ENCODE measurements at places on chromosomes 4 and X. TPM values are rescaled to one million over a fixed set of nuclear protein-coding genes. Genes with fewer than 3 reads are reported as not detected.

The CT45A5 gene
- total RNA-seq: not detected

The EMCN gene
- not detected for total RNA-seq

The GUCY1A1 gene
- total RNA-seq: 1.9 TPM

The RPL9 gene
- total RNA-seq: 1,902 TPM

The GRK4 gene
- 2.8 TPM for total RNA-seq

The ASB5 gene
- not detected for total RNA-seq

The CAPN6 gene
- total RNA-seq: not detected

The IDH3G gene
- total RNA-seq: 64.4 TPM

The TMEM35A gene
- not detected for total RNA-seq

The CTAG1B gene
- total RNA-seq: not detected

DNA sequence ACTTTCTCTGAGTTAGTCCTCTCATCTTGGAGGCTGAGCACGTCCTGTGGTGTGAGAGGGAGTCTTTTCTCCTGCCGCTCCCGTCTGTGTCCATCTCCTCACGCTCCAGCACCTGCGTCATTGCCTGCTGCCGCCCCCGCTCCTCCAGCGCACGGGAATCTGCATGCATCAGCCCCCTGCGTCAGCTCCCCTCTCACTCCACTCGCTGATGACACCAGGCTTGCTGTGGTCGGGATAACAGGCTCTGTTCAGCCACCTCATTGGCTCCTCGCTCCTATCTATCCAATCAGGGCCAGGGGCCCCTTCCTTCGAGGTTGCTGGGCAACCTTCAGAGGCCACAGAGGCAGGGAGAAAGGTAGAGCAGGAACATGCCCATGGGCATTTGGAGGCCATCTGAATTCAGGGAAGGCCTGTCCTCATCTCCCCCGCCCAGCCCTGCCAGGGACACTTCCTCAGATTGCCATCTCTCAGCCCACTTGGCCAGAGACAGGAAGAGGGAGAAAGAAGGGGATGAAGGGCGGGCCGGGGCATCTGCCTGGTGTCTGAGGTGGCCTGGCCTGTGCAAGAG, 9.3 kb downstream of the ZNF185 start:
- DNase-seq: no peak

- no peak for DNase-seq
Measured at GRCh38 chr4:3725936-3726870, 40.0 kb upstream of the ADRA2C start.

GRCh38 chrX:13661735-13662288, 8.9 kb downstream of the TCEANC start:
- DNase-seq: no peak

- no peak for DNase-seq
Measured at GRCh38 chrX:138001226-138001625, 435.3 kb downstream of the ZIC3 start.

- peak; percentile 17 for DNase-seq
Measured at GRCh38 chr4:78613522-78614321, 62.2 kb downstream of the ANXA3 start.

- DNase-seq: no peak
Measured at GRCh38 chrX:151929126-151929525, 16.4 kb downstream of the MAGEA4 start.

GRCh38 chr4:183223053-183223452, 97.0 kb downstream of the CLDN22 start:
- DNase-seq: no peak

GRCh38 chr4:76736414-76736813, 161.5 kb downstream of the SOWAHB start:
- DNase-seq: no peak

GRCh38 chrX:6169407-6169806, 59.3 kb downstream of the NLGN4X start:
- DNase-seq: no peak

DNA sequence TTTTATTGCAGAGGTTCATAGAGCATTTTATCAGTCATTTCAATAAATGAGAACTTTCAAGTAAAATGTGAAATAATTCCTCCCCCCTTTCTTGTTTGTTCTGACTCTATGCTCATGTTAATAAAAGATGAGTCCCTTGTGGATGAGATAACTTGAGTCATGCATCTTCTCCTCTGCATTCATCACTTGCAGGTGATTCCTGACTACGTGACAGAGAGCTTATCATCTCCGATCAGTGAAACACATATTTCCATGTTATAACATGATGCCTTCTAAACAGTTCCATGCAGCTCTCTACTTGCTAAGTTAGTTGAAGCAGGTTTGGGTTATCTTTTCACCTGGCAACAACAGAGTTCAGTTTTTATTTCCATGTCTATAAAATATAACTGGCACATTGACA, 160.1 kb upstream of the ANKRD50 start:
- no peak for DNase-seq

DNA sequence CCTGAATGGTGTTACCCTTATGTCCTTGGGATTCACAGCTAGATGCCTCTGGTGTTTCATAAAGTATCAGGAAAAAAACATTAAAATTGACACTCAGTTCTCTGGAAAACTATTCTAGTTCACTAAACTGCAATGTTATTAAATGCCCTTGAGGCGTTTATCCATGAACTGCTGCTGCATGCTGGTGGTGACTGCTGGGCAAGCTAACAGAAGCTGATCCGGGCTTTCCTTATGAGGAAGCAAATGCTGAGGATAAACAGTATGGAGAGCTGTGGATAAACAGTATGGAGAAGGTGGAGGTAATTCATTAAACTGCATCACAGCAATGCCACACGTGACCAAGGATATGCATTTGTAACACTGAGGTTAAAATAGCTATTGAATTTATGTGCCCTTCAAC, 227.0 kb downstream of the NR3C2 start:
- no peak for DNase-seq

- DNase-seq: no peak
Measured at GRCh38 chrX:140701480-140701879, 8.1 kb upstream of the LINC00632 start.

GRCh38 chrX:132033166-132033565, 10.1 kb downstream of the STK26 start:
- no peak for DNase-seq

- no peak for DNase-seq
Measured at GRCh38 chr4:94214703-94215319, 7.1 kb downstream of the SMARCAD1 start.

GRCh38 chrX:21757960-21758359, at the start of gene SMPX:
Gene SMPX (minus strand): TSS chrX:21758116. CDS start chrX:21754290, 3,826 bp downstream.
- DNase-seq: no peak

- DNase-seq: no peak
Measured at GRCh38 chrX:150768132-150768485, 74.9 kb downstream of the MTMR1 start.

DNA sequence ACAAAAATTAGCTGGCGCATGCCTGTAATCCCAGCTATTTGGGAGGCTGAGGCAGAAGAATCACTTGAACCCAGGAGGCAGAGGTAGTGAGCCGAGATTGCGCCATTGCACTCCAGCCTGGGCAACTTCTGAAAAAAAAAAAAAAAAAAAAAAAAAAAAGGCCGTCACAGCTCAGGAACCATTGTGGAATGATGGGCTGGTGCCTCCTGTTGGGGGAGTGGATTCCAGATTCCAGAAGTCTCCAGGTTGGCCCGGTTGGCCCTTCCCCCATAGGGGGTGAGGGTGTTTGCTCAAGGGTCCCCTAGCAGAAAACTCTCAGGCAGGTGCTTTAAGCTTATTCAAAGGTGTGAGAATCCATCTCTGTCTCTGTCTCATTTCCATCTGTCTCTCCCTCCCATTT, 11.5 kb downstream of the SH3TC1 start:
- no peak for DNase-seq

DNA sequence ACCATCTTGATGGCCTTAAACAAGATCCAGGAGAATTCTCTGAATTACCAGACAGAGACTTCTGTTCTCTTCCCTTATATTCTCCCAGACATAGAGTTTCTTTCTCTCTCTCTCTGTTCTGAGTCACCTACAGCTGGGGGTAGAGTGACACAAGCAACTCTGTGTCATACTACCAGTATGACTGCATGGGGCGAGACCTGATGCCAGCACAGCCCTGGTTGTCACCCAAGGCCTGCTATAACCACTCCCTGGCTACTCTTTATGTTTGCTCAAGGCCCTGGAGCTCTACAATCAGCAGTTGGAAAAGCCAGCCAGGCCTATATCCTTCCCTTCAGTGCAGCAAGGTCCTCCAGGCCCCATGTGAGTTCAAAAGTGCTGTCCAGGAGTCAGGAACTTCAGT, 114.2 kb upstream of the TENT5D start:
- DNase-seq: no peak

DNA sequence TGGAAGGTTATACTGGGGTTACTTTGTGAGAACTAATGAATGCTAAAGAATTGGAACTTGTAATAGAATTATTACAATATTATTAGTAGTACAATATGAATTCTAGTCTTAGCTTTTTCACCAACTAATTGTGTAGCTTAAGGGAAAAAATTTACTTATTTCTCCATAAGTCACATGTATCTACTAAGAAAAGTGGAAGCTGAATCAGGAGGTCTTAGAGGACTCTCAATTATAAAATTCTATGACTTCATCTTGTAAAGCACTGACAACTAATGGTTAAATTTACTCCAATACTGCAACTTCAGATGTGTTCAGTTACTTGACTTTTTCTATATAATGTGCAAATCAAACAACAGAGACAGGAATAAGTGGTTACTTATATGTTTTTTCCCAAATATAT, 899 bp upstream of the TMPRSS11D start:
- no peak for DNase-seq

DNA sequence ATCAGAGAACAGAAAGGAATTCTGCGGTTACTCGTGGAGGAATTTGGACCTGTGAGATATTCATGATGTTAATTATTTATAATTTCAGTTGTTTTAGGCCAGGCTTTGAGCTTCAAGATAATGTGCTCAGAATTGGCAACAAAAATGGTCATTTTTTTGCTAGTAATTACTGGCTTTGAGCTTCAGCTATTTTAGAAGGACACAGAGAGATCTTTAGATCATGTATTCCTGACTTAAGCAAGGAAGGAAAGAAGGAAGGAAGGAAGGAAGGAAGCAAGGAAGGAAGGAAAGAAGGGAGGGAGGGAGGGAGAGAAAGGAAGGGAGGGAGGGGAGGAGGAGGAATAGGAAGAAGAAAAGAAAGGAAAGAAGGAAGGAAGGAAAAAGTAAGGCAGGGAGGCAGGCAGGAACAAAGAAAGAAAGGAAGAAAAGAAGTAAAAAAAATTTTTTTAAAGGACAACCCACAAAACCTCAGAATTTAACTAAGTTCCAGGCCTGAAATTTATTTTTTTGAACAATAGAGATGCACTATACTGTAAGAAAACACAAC, 277.9 kb upstream of the KLF3 start:
- DNase-seq: no peak

GRCh38 chr4:8644966-8645752, 52.6 kb downstream of the CPZ start:
- no peak for DNase-seq
